ENCODE measurements at places on chromosomes 4 and X.

DNA sequence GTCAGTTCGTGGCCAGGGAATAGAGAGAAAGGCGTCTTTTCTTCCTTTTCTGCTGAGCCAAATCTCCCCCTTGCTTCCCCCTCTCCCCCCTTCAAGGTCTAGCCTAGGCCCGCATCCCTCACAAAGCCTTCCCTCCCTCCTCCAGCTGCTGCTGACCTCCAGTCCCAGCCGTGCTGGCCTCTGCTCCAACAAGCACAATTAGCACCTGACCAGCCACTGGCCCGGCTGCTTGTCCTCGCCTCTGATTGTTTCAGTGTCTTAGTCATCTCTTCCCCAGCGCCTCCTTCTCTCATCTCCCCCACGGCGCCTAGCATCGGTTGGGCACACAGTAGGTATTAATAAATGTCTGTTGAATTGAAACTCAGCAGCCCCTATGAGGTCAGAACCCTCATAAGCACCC, 4.2 kb downstream of the ELF4 start:
- DNase-seq = no peak

- DNase-seq = no peak
Observed at GRCh38 chr4:115165503-115165902, 52.1 kb upstream of the NDST4 start.

DNA sequence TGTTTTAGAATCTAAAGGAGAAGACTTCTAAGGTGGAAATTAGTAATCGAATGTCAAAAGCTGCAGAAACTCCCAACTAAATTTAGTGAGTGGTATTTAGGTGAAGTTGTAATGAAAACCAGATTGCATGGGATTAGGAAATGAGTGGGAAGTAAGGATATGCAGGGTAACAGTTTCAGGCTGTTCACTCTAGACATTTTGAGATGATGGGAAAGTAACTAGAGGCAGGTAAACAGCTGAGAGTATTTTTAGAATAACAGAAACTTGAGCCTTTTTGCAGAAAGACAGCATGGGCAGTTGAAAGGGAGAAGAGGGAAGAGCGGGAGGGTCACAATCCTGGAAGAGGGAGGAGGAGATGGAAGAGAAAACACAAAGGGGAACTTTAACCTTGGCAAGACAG, 12.7 kb downstream of the SPRY1 start:
- DNase-seq = no peak

DNA sequence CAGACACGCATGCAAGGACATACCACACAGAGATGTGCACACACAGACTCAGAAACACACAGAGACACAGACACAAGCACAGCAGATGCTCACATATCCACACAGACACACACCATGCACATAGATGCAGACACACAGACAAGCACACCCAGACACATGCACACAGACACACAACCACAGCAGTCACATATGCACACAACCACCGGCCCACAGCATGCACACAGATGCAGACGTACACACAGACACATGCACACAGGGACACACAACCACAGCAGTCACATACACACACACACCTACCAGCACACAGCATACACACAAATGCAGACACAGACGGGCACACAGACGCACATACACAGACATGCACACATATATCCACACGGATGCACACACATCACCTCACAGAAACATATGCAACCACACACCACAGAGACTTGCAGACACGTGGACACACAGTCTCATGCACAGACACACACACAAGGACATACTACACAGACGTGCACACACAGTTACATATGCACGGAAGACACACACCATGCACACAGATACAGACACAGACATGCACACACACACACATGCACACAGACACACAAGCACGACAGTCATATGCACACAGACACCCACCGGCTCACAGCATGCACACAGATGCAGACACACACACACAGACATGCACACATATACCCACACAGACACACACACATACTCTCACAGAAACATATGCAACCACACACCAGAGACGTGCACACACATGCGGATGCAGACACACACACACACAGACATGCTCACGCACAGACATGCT, 25.2 kb upstream of the SLC25A6 start:
- no peak for DNase-seq

GRCh38 chr4:101398807-101399206, 51.5 kb upstream of the PPP3CA start:
- DNase-seq = no peak
